ENCODE measurements at places on chromosomes 6 and 20.

- DNase-seq = no peak
These were observed 70.2 kb upstream of the TMEM170B start for GRCh38 chr6:11467364-11467763.

DNA sequence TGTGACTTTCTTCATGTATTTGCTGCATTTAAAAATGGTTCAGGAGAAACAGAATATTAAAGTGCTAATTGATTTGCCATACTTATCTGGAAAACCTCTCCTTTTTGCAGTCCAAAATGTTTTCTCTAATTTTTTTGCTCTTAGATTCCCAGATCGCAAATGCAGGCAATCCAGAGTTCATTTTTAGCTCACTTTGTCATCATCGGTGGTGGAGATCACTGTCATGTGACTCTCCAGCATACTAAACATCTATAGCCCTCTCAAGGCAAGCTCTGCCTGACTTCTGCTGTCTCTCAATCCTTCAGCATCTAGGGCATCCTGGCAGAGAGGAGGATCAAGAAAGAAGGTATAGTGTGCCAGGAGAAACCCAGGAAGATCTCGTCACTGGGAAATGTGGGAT, 24.8 kb downstream of the ABRACL start:
- no peak for DNase-seq

DNA sequence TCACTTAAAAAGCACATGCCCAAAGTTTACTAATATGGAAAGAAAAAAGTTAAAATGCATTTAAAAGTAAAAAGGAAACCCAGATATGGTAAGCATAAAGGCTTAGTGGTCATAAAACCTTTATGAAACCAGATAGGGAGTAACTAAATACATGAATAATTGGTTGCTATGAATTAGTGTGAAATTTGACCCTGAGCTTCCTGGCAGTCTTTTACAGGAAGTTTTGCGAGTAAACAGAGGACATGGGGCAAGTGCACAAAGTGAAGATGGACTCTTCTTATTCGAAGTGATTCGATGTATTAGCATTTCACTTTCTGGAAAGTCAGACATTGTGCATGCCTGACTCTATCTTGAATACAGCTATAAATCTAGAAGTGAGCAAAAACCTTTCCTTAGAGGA, 90.9 kb upstream of the MLIP start:
- DNase-seq = no peak

- no peak for DNase-seq
These were observed 196.9 kb downstream of the AKAP7 start for GRCh38 chr6:131331873-131332781.

DNA sequence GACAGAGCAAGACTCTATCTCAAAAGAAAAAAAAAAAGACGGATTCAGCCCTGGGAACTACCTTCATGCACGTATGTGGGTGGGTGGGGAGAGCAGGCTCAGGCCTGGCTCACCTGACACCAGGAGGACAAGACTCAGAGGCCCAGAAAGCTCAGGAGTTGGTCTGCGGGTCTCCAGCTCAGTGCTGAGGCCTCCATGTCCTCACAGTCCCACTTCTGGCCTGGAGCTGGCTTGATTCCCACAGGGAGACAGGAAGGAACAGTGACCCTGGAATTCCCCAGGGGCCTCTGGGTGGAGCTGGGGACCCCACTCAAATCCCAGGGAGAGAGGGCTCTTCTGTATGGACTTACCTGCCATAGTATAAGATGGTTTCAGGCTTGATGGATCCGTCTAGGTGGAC, 15.6 kb downstream of the ADA start:
- DNase-seq = no peak

DNA sequence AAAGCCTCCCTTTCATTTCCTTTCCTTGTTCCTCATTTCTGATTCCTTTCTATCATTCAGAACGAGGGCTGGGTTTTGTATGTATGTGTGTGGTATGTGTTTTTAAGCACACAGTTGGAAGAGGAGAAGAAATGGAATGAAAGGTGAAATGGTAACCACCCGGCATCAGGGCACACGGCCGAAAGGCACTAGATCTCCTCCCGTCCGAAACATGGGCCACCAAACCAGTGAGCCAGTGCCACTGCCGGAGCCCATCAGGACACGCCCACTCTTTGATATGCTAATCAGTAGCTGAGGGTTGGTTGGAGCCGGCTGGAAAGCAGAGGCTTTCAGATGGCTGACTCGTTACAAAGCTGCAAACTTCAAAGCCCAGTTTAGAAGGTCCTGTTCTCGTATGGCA, 228.6 kb upstream of the JARID2 start:
- peak; percentile 1 for DNase-seq

- DNase-seq = no peak
These were observed 306.4 kb downstream of the CD83 start for GRCh38 chr6:14423955-14424354.

GRCh38 chr20:23243791-23244155, 106.8 kb upstream of the NXT1 start:
- no peak for DNase-seq

- DNase-seq = no peak
These were observed 354.7 kb upstream of the KHDRBS2 start for GRCh38 chr6:62640749-62641148.

GRCh38 chr6:135395136-135395535, 102.4 kb downstream of the AHI1 start:
- no peak for DNase-seq

DNA sequence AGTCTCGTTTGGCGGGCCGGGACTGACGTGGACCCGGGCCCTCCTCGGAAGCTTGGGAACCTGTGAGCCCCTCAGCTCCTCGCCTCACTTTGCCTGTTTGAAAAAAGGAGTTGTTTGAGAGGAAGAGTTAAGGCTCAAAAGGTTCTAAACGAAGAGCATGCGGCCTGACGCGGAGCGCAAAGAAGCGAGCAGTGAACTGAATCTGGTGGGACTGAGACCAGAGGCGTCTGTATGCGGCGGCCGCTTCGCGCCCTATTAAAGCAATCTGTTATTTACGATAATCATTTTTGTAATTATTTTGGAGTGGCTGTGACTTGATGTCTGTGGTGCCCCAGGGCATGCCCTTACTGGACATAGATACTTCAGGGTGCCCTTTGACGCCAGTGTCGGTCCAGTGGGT, 3.3 kb upstream of the TFAP2C start:
- DNase-seq = no peak

GRCh38 chr6:35059596-35060345, 81.4 kb downstream of the TCP11 start:
- DNase-seq = no peak

- no peak for DNase-seq
These were observed 20.5 kb upstream of the PDE7B start for GRCh38 chr6:135831016-135831415.

DNA sequence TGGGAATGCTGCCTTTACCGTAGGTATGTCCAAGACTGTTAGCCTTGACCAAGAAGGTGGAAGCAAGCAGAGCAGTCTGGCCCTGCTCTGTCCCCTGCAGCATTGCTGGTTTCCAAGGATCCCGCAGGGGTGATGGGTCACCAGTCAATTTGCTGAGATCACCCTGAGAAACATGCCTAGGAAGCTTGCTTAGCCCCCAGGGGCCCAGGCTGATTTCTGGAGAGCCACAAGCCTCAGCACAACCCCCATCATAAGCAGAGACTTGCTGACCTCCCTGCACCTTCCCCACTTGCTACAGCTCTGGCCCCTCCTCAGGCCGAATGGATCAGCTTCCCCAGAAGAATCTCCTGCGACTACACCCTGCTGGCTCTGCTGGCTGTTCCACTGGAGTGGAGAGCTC, 21.5 kb downstream of the ARHGAP40 start:
- DNase-seq = no peak

DNA sequence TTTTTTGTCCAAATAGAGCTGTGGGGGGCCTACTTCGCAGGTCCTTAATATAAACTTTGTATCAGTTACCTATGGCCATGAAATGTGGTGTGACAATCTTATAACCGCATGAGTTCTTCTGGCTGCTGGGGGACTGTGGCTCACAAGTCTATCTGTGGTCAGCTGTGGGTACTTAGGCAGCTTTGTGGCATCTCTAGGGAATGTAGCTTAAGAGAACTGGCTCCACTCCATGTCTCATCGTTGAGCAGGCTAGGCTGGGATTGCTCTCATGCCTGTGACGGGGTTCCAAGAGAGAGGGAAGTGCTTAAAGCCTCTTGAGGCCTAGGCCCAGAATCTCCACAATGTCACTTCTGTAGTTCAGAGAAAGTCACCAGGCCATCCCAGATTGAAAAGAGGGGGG, 140.5 kb downstream of the BTBD3 start:
- DNase-seq = no peak

DNA sequence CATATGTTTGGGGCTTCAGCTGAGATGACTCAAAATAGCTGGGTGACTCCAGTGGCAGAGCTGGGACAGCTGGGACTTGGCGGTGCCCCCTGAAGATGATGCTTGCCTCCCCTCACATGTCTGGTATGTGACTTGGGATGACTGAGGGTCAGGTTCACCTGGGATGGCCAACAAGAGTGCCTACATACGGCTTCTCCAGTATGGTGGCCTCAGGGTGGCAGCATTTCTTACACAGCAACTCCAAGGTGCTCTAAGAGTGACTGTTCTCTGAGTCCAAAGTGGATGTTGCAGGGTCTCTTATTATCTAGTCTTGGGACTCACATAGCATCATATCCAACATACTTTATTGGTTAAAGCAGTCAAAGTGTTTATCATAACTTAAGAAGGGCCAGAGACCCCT, 87.8 kb upstream of the CENPW start:
- DNase-seq = no peak

GRCh38 chr6:24154121-24154520, 28.1 kb downstream of the NRSN1 start:
- no peak for DNase-seq

DNA sequence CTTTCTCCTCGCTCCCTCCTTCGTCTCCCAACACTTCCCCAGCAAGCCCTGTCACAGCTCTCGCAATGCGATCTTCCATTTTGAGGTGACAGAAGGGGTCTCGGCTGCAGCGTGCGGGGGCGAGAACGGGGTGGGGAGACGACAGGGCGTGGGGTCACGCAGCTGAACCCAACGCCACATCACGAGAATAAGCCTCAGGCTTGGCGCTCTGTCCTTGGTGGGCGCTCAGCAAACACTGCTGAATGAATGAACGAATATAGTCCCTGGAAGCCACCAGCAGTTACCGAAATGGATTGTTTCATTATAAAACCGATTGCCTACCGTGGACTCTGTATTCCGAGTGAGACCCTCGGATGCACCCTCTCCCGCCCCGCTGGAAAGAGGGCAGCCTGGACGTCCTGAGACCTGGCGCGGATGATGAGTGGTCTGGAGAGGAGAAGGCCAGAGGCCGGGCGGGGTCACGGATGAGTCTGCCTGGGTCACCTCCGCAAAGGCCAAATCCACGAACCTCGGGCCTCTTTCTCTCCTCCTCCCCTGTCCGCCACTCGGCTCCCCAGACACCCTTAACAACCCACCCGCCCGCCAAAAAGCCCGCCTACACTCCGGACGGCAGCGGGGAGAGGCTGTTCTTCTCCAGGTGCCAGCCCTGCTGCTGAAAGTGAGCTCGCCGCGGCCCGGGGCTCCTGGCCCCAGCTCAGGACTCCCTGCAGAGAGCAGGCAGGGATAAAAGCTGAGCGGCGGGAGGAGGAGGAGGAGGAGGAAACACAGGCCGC, 3.7 kb downstream of the NRN1 start:
- DNase-seq = no peak

DNA sequence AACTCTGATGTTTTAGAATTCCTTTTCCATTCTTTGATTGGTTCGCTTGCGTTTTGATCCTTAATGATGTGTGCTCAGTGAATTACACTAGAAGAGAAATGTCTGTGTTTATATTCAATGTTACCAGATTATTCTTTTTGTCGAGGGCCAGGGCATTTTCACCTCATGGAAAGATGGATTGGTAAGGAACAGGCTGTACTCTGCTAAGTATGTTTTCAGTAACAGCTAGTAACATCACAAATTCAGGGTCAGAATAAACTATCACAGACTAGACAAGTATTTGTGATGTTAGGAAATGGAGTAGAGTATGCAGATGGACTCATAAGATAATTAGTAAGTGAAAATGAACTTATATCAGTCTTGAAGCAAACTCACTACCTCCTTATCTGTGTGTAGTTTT, 235.6 kb downstream of the SOX4 start:
- DNase-seq = no peak

DNA sequence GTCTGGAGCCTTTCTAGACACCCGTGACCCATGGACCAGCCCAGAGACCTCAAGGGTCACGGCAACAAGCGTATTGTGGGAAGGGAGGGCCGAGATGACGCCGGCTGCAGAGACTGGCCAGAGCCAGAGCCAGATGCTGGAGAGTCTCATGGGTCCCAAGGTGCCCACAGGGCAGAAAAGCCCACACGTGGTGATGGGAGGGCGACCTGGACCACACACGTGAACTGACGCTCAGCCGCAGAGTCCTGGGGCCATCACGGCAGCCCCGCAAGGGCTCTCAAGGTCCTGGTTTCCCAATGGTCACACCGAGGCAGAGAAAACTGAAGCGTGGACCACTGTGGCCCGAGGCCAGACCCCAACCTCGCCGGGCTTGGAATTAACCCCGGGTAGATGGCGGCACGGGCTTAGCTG, 92.6 kb downstream of the YTHDF1 start:
- DNase-seq = no peak

DNA sequence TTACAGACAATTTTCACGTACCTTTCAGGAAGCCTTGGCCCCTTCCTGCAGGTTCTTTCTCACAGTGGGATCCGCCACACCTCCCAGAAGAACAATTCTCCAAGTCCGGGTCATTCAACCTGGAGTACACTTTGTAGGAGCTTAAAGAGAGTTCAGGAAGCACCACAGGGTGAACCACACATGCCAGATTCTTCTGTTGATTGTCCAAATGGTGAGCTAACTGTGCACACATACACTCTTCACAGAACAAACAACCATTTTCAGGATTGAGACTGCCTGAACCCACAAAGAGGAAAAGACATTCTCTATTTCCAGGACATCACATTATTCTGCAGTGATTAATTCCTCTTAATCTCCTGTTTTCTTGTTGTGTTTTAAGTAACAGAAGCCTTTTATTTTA, 51.0 kb downstream of the SCGN start:
- DNase-seq = no peak

DNA sequence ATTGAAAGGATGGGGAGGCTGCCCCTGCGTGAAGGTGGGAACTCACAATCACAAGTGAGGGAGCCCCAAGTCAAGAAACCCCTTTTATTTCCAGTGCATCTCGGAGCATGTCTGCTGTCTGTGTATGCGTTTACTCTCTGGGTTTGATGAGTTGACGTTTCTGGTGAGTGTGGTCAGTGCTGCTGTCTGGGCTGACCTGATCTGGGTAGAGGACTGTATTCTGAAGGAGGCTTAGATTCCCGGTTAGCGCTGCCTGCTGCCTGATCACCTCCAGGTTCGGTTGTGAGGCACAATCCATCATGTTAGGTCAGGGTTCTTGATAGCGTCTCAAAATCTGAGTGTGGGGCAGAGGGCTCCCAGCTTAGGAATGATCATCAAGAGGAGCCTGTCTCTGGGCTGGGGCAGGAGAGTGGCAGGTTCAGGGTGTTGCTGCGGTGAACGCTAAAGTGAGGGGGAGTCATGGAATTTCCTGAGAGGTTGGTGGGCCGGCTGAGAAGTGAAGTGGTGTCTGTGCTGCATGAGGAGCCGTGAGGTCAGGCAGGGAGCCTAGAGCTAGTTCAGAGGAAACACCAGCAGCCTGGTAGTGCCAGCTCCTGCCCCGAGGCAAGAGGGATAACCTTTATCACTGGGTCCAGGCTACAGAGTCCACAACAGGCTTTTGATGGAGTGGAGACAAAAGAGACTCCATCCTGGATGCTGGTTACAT, 225.3 kb upstream of the CST7 start:
- no peak for DNase-seq
